ENCODE measurements at places on chromosomes 3 and 15.

DNA sequence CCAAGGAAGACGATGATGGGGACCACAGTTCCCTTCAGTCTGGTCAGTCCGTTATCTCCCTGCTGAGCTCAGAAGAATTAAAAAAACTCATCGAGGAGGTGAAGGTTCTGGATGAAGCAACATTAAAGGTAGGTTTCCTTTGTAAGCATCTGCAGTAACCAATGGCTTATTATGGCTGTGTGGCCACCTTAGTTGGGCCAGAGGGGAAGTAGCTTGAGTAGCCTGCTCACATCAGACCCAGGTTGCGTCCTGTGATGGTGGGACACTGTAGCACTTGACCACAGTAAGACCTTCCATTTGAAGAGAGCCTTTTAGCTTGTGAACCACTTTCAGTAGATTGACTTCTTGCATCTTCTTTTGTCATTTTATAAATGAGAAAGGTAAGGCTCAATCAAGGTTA is 22.6 kb downstream of the STARD5 start:
- no peak for DNase-seq

- DNase-seq: no peak
Measured at GRCh38 chr15:39657668-39658067, 76.8 kb downstream of the THBS1 start.

GRCh38 chr15:57329582-57330367 is 46.5 kb upstream of the CGNL1 start:
- no peak for DNase-seq

GRCh38 chr3:143151004-143151731 is 31.6 kb downstream of the CHST2 start:
- no peak for DNase-seq

GRCh38 chr3:12178091-12178820 is 19.5 kb upstream of the TIMP4 start:
- no peak for DNase-seq

- DNase-seq: no peak
Measured at GRCh38 chr3:107794664-107795443, 272.1 kb downstream of the BBX start.

GRCh38 chr3:64825404-64826120 is 137.8 kb upstream of the ADAMTS9 start:
- no peak for DNase-seq
